ENCODE measurements at places on chromosomes 13 and 19.

- DNase-seq, result no peak
These were observed 1531.1 kb upstream of the MIR17HG start for GRCh38 chr13:89816404-89816803.

GRCh38 chr19:10259162-10259905 is 7.3 kb downstream of the MRPL4 start:
- DNase-seq, result peak; percentile 86

DNA sequence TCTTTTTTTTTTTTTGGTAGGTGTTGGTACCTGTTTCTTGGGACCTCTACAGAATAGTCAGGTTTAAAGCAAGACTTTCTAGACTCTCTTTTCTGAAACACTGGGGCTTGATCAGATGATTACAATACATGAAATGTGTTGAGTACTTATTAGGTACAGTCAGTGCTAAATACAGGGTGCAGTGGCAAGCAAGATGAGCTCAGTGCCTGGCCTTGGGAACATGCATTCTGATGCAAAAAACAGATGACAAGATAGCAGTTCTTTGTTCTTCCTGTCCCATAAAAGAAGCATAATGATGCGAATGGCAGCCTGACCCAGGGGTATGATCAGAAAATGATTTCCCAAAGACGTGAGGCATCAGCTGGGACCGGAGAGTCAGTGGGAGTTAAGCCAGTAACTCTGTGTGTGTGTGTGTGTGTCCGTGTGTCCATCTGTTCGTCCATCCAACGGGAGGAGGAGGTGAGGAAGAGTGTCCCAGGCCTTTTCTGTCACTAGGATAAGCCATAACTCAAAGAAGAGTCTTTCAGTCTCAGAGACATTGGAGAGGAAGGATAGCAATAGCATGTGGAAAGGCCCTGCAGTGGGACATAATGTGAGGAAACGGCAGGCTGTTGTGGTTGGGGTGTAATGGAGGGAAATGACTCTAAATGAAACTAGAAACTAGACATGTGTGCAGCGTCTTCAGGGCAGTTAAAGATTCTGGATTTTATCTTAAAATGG is 32.2 kb downstream of the SLAIN1 start:
- DNase-seq, result peak; percentile 32

DNA sequence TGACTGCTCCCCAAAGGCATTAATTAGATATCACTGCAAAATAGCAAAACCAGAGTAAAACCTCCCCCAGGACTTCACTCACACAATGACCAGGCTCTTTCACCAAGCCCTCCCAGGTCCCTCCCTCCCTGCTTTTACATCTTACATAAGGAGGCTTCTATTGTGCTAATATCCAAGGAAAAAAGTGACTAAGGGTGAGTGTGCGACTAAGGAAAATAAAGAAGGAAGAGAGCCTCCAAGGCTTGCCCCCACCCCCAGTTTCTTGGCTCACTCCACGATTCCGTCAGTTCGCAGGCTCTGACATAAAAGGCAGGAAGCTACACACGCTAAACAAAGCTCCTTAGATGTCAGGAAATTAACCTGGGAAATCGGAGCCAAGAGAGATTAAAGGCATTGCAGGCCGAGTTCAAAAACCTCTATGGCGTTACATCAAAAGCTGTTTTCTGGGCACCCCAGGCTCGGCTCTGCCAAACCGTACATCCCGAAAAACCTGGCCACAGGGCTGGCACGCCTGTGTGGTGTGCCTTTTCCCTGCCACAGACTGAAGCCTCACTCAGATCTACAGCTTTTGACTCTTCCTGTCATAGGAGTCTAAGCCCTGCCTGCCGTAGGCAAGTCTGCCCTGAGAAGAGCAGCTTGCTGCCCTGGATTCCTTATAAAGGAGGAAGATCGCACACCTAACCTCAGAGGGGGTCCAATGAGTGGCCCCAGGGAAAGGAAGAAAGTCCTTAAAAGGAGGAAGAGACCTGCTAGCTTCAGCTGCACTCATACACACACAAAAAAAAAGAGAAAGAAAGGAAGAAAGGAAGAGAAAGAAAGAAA is 67.0 kb upstream of the SERP2 start:
- DNase-seq, result no peak

DNA sequence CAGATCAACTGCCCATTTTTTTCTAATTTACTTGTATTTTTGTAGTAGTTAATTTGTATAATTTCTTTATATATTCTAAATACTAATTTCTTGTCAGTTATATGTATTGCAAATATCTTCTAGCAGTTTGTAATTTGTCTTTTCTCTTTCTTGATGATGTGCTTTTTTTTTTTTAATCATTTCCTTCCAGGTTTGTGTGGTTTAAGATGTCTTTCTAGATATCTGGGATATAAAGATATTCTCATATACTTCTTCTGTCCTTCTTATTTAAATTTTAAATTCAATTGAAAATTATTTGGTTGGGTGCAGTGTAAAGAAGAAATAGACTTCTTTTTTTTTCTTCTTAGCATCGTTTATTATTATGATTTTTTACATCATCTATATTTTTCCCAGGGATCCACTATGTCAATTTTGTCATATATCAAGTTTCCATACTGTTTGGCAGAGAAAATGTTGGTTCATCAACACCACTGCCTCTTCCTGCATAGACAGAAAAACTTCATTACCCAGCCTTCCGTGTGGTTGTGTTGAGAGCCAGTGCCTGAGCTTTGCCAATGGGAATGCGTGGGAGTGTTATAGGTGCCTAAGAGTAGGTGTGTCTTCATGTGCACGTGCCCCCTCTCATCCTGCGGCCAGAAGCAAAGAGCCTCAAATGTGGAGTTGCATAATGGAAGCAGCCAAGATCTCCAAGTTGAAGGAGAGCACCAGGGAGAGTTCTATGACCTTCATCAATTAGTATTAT is 15.8 kb downstream of the CPB2 start:
- no peak for DNase-seq

GRCh38 chr13:20303636-20304035 is 71.5 kb upstream of the GJB6 start:
- DNase-seq, result no peak

DNA sequence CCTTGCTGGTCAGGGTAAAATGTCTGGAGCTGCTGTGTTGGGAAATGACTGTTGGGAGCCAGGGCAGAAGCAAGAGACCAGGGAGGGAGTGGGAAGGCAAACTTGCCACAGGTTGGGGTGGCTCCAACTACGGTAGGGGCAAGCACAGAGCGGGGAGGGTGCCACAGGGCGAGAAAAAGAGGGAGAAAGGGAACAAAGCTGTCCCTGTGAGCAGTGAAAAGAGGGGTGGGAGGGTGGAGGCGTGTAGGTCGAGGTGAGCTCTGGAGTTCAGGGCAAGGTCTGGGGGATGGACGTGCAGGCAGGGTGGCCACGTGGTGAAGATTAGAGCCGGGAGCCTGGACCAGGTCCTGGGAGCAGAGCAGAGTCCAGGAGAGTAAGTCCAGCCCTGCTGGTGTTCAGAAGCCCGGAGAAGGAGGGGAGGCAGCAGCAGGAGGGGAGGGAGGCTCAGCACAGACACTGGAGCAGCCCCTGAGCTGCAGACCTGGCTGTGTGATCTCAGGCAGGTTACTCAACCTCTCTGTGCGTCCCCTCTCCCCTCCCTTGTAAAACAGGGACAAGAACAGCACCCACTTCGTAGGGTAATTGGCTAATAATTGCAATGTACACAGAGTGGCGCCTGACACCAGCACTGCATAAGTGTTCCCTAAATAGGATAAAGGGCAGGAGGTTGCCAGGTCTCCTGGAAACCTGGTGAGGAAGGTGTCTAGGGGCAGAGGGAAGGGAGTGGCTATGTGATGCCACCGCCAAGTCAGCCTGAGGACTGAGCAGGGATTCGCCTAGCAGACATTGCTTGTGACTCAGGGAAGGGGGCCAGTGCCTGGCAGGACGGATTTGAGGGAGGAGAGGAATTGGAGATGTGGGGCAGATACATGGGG is 3.2 kb upstream of the POLR2E start:
- no peak for DNase-seq

DNA sequence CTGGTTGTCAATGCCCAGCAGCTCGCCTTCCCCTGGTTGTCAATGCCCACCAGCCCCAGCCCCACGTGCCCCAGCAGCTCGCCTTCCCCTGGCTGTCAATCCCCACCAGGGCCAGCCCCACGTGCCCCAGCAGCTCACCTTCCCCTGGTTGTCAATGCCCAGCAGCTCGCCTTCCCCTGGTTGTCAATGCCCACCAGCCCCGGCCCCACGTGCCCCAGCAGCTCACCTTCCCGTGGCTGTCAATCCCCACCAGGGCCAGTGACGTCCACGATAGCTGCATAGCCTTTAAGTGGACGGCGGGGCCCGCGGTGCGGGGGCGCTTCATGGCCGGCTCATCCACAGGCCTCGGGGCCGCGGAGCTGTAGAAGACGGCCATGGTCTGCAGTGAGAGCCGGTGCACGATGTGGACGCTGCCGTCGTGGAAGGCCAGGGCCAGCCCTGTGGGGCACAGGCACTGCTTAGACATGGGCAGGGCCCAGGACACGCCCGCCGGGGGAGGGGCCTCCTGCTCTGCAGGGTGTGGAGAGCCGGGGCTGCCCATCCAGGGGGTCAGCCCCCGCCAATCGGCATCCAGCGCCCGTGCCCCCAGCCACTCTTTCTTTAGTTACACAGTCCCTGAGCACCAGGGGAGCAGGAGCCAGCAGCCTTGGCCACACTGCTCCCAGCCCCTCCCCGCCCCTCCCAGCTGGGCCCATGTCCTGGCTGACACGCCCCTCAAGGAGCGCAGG is 13.1 kb downstream of the MED16 start:
- no peak for DNase-seq

DNA sequence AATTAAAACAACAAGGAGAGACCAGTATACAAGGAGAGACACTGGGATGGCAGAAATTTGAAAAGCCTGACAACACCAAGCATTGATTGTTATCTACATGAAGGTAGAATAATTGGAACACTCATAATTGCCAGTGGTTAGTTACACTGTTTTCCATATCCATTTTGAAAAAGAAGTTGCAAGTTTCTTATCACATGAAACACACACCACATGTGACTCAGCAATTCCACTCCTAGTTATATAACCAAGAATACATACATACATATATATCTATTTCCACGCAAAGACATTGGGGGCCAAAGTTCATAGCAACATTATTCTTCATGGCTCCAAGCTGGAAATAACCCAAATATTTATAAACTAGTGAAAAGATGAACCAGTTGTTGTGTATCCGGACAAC is 15.2 kb upstream of the PABPC3 start:
- DNase-seq, result no peak

DNA sequence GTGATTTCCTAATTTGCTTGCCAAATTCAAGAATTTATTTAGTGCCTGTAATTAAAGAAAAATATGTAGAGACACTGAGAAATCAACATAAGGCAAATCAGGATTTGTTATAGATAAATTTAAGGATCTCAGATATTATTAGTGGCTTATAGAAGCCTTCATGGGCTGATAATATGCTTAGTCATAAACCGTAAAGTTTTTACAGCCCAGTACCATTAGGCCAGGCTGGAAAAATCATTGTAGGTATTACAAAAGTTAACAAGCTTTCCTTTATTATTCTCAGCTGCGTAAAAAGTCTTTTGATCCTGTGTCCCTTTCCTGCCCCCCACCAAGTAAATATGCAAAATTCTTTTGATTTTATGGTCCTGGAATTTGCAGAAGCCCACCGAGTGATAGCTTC is 58.2 kb downstream of the SLITRK6 start:
- DNase-seq, result no peak

DNA sequence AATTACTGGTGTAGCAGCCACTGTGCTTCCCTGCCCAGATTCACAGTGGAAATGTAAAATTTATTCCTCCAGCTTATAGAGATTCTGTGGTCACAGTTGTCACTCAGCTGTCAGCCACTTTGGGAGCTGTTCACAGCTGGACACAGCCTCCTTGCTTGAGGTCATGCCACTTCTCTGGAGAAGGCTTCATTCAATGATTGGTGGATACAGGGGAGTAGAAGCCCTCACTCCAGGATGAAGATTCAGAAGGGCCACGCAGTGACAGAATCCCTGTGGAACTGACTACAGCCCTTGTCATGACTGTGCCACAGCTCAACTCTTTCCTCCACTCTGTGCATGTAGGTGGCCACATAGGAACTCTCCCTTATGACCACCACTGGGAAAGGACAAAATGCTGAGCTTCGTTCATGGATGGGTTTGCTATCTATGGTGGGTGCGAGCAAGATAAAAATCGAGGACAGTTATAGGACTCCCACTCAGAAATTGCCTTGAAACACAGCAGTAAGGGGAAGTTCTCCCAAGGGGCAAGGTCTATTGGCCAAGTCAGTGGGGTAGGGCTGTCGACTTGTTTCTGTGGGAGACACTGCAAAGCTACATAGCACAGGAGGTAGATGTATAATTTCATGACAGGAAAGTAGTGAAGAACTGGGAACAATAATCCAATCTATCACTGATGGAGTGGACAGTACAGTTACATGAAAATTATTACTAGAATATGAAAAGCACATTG is 98.7 kb downstream of the CCNA1 start:
- no peak for DNase-seq

DNA sequence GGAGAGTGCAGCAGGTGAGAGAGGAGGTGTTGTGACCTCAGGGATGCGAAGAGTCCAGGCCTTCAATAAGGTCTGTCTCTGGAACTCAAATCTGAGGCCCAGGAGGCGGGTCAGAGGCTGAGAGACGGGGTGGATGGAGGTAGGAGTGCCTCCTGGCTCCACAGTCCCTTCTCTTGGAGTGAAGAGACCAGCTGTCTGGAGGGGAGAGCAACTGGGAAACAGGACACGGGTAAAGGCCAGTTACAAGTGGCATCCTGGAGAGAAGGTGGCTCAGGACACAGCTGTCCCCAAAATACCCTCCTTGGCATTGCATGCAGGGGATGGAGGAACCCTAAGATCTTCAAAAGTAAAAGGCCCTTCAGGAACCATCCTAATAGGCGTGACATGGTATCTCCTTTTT is 19.2 kb downstream of the PDE4A start:
- DNase-seq, result no peak

GRCh38 chr19:9935506-9936325 is 599 bp downstream of the OLFM2 start:
- no peak for DNase-seq

DNA sequence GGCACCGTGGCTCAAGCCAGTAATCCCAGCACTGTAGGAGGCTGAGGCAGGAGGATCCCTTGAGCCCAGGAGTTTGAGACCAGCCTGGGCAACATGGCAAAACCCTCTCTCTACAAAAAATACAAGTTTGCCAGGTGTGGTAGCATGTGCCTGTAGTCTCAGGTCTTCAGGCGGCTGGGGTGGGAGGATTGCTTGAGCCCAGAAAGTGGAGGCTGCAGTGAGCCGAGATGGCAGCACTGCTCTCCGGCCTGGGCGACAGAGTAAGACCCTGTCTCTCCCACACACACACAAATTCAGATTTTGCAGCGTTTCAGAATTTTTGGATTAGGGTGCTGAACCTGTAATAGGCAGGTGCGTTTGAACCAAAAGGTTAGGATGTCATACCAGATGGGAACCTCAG is 2.2 kb downstream of the RPS11 start:
- DNase-seq, result no peak

DNA sequence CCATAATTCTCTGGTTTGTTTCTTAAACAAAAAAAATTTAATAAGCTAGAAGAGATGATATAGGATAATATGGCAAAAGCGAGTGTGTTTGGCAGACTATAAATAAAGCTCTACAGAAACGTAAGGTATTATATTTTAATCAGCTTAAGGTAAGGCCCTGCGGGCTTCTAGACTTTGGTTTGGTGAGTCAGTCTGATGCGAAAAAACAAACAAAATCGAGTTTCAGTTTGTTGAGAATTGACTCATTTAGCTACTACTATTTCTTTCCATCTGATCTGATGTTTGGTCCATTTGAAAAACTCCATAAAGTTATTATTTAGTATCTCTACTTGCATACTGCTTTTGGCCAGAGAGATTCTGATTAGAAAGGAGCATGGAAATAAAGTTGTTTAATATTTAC is 138.0 kb downstream of the MIPEP start:
- DNase-seq, result no peak

Measured in activated CD4-positive, CD25-positive, alpha-beta regulatory T cell treated with anti-CD3 and anti-CD28 coated beads, Interleukin-2, amount 50 U/mL, for 72 hours (primary cell).